RPMI7951 (cell line): ENCODE measurements at places on chromosomes 2 and 18. TPM values are rescaled to one million over a fixed set of nuclear protein-coding genes. Genes with fewer than 3 reads are reported as not detected.

RUFY4 gene
- not detected in 2 replicates for total RNA-seq

- no peak for DNase-seq
These were observed 430.5 kb downstream of the SLC4A3 start for GRCh38 chr2:220057916-220058315.

RNU2-63P gene
- not detected in 2 replicates for total RNA-seq

DNA sequence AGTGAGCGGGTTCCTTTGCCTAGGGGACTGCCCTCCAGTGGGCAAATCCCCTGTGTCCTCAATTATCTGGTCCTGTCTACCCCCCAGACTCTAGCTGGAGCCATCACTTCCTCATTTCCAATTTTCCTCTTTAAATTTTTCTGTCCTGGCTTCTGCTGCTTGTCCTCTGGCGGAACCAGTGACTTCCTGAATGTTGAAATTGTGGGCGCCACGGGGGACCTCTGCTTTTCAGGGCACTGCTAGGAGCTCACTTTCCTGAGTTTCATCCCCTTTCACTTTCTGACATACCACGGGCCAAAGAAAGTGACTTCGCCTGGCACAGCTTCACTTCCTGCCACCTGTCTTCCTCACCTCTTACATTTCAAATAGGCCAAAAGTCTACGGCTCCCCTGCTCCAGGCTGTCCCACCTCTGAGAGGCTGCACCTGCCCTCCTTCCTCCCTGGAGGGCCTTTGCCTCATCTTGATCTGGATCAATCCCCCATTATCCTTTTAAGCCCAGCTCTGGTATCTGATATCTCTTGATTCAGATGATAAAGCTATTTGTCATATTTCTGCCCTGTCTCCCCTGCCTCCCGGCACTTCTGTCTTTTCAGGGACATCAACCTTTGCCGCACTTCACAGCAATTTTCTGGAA, 1.4 kb upstream of the MARCO start:
- no peak for DNase-seq

KCNJ3 gene
- not detected in 2 replicates for total RNA-seq

DNA sequence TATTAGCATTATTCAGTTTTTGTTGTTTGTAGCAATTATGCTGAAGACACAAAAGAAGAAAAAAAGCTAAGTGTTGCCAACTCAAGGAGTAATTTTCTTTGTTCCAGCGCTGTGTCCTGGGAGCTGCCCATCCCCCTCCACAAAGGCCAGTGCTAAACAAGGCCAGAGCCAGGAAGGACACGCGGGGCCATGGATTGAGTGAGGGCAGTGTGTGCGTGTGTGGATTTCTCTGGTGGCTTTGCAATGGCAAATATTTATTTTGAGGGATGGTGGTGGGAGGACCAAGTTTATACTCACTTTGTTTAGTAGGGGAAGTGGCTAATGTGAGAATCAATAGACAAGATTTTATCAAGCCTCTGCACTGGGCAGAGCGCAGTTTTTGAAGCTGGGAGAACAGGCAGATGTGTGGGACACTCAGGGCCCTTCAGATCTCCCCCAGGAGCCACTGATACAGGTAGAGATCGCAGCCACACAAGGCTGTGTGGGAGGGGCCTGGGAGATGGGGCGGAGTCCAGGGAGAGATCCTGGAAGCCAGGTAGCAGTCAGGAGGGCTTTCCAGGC, 11.4 kb downstream of the AGAP1 start:
- no peak for DNase-seq

DNA sequence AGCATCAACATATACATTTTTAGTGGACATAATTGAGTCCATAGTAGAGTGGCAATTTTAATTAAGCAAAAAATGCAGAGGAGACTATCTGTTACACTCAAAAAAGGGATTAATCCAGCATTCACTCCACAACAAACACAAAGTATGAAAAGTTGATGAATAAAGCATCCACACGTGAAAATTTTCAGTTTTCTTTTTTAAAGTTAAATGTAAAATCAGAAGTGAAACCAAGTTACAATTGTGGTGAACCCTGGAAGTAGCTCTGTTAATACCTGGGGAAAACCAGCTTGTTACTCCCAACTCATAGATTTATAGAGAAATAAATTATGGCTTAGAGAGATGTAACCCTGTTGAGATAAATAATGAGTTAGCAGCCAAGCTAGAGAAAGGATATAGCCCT, 807.8 kb downstream of the TRIB2 start:
- no peak for DNase-seq
